ENCODE measurements at places on chromosomes 7 and 10.

DNA sequence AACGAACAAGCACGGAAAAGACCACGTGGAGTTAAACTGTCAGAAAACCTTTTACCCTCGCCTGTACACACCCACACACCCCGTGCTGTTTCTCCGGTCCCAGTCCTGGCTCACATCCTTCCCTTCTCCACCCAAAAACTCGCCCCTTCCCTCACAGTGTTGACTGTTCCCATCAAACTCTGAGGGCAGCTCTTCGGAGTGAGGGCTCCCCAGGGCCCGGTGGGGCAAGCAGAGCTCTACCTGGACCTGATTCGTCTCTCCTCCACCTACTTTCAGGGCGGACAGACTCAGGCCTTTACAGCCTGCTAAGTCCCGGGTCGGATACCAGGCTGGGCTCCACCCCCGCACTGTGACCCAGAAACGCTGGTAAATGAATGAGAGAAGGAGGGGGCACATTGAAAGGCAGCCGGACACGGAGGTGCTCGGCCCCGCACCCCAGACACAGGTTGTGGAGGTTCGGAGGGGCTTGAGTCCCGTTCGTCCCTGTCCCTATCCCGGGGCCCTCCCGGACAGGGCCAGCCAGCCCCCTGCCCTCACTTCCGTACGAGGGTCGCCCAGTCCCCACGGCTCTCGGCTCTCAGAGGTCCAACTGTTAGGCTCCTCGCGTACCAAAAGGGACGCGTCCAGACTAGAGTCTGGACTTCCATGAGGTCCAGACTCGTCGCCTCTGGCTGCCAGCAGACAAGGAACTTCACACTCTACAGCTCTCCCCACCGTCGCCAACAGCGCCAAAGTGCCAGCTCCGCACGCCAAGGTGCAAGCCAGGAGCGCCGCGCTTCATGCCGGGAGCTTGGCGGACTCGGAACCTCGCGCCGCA, 31.7 kb upstream of the ASL start:
- peak; percentile 19 for DNase-seq

- no peak for DNase-seq
These were observed 61.9 kb downstream of the CACUL1 start for GRCh38 chr10:118692872-118693271.

DNA sequence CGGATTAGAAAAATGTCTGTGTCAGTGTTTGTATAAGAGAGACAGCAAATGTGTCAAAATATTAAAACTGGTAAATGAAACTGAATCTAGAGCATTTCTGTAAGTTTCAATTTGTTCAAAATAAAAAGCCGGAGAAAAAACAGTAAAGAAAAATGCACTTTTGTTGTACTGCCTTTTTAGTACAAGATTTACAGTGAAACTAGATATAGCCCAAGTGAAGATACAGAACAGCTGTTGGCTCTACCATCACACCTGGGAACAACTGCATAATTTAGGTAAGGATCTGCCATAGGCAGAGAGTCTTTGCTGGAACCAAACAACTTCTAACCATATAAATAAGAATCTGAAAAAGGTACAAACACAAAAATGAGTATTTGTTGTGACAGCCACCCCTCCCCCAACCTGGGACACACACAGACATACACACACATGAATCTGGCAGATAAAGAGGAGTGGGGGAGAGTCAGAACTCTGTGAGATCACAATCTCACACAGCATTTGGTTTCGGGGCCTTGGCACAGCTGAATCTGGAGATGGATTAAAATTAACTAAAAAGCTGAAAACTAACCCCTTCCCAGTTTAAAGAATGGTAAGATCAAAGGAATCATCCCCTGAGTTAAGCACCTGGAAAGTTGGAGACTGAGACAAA, 54.8 kb downstream of the DPY19L1 start:
- DNase-seq: no peak

GRCh38 chr7:151694828-151695580, 175.3 kb upstream of the RHEB start:
- DNase-seq: no peak

All from stimulated activated CD4-positive, alpha-beta T cell treated with anti-CD3 and anti-CD28 coated beads, Interleukin-1b, Interleukin-23, amount 100 ng/mL, for 48 hours (primary cell).